Activated CD4-positive, CD25-positive, alpha-beta regulatory T cell treated with anti-CD3 and anti-CD28 coated beads, Interleukin-2, amount 50 U/mL, for 72 hours (primary cell): ENCODE measurements at places on chromosomes 2 and 18.
A peak's percentile ranks its signal among the peaks of the same experiment; 100 is the strongest.

GRCh38 chr2:123303731-123304130, 721.4 kb upstream of the CNTNAP5 start:
- DNase-seq, result no peak

GRCh38 chr2:40497251-40497859, 45.5 kb upstream of the SLC8A1 start:
- no peak for DNase-seq

DNA sequence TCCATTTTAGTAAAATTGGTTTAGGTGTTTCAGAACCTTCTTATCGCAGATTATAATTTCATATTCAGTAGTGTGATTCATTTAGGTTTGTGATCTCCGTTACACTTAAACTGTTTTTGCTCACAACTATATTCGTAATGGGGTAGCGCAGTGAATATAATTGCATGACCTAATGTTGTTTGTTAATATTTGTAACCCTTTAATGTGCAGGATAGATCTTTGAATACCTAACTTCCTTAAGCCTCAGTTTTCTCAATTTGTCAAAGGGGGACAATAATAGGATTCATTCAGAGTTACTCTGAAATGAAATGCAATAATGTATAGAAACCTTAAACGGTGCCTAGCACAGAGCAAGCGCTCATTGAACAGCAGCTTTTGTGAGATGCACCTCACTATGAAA, 558 bp upstream of the ZDBF2 start:
- DNase-seq, result no peak

GRCh38 chr2:1193801-1194200, 219.5 kb upstream of the TPO start:
- no peak for DNase-seq

DNA sequence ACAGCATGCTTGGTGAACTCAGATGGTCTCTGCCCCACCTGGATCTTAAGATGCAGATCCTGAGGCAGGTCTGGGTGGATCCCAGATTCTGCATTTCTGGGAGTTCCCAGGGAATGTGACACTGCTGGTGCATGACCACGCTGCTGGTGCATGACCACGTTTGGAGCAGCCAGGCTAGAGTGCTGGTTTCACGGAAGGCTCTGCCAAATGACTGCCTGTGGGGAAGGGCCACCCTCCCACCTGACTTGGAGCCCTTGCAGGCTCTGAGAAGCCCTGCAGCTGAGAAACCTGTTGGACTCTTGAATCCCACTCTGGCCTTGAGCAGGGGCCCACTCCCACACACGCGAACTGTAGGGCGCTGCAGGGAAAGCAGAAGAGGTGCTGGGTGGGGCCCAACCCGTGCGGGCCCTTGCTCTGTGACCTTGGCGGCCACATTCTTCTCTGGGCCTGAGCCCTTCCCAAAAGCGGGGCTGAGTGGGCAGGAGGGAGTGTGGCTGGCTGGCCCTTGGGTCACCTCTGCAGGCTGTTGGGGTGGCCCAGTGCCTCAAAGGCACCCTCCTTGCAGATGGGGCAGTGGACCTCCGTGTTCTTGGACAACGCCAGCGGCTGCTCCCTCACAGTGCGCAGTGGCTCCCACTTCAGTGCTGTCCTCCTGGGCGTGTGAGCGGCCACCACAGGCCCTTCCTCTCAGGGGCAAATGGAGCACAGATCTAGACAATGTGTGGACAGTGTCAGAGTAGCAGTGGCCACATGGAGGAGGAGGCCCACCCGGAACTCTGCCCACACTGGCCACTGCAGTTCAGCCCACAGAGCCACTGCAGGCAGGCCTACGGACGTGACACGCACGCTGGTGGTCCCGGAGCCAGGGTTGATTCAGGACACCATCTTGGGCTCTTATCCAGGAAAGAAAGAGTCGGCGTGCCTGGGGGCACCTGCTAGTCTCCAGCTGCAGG, 7.9 kb downstream of the ERFE start:
- DNase-seq, result no peak

DNA sequence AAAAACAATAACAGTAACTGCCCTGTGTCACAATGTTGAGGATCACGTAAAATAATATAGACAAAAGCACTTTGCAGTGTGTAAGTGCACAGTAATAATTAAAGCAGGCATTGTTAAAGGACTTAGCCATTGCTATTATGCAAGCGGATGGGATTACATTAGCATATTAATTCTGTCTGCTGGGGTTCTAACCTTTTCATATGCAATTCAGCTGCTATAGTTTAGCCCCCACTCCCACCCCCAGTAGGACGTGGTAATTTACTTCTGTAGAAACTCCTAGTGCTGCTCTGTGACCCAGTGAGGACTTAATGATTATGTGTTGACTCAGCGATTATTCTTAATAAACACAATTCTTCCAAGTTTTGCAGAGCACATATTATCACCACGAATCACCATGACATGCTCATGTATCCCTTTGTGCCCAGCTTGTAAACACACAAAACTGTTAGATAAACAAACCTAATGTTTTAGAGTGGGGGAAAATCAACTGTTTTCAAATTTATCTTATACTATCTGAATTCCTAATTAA, 5.1 kb upstream of the ADAM23 start:
- no peak for DNase-seq

GRCh38 chr18:27094621-27095020, 90.5 kb downstream of the CHST9 start:
- DNase-seq, result no peak

GRCh38 chr2:203707530-203707929, 1.1 kb downstream of the CD28 start:
- DNase-seq, result no peak

DNA sequence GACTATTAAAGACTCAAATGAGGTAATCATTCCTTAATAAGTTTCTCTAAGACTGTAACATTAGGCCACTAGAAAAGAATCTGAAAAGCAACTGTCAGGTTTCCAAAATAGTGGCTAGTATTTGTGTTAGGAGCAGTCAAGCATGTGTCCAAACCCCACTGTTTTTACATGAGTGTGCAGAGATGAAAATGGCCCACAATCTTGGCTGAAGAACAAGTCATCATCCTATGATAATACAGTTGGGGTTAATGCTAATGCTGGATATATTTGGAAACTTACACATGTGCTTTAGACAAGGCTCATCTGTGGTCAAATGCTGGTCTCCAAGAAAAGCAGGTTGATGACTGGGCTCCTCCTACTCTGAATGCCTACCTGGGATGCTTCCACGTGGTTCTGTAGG, 73.6 kb downstream of the MAIP1 start:
- DNase-seq, result no peak

DNA sequence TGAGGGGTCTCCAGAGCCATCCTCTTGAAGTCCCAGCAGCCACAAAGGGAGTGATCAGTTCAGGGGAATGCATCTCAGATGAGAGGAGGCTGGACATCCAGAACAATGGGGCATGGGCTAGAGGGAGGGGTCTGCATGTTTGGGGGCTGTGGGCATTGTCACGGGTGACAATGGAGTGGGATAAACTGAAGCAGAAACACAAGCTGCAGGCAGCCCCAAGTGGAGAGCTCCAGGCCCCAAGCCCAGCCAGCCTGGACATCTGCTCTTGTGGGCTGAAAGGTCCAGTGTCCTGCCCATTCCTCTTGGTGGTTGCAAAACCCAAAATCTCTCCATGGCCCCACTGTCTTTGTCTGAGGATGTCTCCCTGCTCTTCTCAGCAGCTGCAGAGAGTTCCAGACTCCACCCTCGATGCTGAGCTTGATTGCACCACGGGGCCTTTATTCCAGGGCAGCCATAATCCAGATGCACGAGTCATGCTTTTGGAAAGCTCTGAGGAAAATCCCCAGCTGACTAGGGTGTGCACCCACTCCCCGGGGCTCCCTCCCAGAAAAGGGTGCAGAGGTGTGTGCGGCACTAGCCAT, 149.4 kb downstream of the TNS1 start:
- no peak for DNase-seq

GRCh38 chr18:74766251-74766650, 168.6 kb downstream of the ZNF407 start:
- DNase-seq, result no peak

DNA sequence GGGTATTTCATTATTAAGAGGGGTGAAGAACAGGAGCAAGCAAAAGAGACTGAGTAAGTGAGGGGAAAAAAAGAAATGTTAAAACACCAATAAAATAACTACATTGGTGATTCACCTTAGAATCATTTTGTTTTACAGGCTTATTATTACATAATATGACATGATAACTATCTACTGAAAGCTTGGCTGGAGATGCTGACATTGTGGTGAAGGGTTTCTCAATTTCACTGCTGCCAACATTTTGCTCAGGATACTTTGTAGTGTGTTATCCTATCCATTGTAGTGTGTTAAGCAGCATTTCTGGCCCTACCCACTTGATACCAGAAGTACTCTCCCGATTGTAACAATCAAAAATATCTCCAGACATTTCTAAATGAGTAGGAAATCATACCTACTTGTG, 1564.6 kb upstream of the NXPH2 start:
- DNase-seq, result no peak

GRCh38 chr2:71548646-71549425, 95.5 kb downstream of the DYSF start:
- DNase-seq, result peak; percentile 72

- no peak for DNase-seq
Measured at GRCh38 chr2:59538398-59538911, 1015.0 kb downstream of the BCL11A start.

DNA sequence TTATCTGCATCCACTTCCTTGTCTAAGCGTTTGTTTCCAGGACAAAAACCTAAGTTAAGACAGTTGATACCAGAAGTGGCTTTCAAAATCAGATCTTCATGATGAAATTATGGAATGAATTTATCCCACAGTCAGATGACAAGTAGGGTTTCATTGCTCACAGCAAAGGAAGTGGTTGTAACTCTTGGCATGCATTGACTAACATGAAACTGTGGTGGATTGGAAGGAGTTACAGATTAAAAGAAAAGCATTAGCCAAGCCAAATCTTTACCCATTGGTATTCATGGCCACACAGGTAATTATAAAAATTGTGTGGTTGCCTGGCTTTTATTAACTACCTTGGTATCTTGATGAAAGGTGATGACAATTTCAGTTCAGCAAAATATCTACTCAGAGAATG, 438.0 kb upstream of the NXPH2 start:
- DNase-seq, result no peak

- DNase-seq, result no peak
Measured at GRCh38 chr2:77034445-77034844, 487.7 kb downstream of the LRRTM4 start.

DNA sequence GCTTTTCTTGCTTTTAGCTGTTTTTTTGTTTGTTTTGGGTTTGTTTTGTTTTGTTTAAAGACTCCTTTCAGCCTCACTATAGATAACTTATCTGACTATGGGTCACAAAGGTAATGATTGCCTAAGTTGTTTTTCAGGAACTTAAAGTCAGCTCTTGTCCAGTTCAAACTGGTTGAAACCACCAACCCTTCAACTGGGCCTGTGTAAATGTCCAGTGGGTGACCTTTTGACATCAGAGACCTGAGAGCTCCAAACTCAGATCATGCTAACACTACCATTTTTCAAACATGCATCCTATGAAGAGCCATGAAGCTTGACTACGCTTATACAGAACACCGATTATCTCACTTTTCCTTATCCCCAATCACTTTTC, 144.6 kb upstream of the RMP24 start:
- DNase-seq, result no peak

DNA sequence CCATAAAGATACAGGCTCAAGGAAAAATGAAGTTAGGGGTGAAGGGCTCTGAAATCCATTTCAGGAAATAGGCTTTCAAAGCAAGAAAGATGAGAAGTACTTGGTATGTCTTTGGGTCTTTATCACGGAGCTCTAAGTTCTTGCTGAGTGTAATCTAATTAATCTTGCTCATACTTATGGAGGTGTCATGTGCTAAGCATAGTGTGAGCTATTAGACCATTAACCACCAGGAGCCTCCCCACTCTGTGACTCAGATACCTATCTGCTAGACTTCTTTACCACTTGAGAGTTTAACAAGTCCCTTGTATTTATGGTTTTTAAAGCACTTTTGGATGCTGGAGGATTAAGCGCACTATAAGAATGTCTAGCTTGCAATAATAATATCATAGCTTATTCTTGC, 678.7 kb downstream of the EPHA4 start:
- no peak for DNase-seq

DNA sequence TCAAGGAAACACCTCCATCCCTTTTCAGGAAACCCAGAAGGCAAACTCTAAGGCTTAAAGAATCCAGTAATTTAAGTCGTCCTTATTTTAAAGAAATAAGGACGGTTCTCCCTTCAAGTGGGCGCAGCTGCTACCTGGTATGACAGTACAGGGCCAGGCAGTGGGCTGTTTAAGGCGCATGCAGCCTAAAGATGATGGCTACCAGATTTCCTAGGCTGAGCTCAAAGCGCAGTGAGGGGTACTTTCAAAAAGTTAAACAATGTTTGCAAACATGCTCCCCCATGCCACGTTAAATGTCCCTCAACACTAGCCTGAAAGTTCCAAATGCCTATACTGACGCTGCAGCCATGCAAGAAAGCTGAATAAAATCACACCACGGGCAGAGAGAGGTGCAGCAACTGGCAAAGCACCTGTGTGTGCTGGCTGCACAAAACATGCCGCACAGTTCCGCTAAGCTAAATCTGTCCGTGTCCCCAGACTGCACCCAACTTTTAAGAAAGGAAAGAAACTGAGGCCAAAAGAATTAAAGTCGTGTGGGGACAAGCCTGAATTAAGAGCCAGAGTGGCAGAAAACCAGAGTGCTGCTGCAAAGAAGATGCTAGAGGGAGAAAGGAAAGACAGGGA, 583 bp downstream of the HIBCH start:
- no peak for DNase-seq

DNA sequence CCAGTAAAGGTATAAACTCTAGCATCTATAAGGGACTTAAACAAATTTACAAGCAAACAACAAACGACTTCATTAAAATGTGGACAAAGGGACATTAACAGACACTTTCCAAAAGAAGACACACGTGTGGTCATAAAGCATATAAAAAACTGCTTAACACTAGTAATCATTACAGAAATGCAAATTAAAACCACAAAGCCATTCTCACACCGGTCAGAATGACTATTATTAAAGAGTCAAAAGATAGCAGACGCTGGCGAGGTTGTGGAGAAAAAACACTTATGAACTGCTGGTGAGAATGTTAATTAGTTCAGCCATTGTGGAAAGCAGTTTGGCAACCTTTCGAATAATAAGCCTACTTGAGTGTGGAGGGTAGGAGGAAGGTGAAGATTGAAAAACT, 217.1 kb upstream of the DLGAP1 start:
- DNase-seq, result no peak

GRCh38 chr2:7020939-7021470, 103.8 kb downstream of the RNF144A start:
- DNase-seq, result no peak

- DNase-seq, result no peak
Measured at GRCh38 chr18:2984703-2985261, 28.2 kb downstream of the LPIN2 start.

- no peak for DNase-seq
Measured at GRCh38 chr2:47344890-47345589, 57.9 kb upstream of the MSH2 start.

- no peak for DNase-seq
Measured at GRCh38 chr2:217714287-217714751, 288.5 kb downstream of the TNS1 start.

- no peak for DNase-seq
Measured at GRCh38 chr18:79871026-79871390, 73.3 kb downstream of the KCNG2 start.

GRCh38 chr2:101396316-101396717, 9.0 kb upstream of the CREG2 start:
- DNase-seq, result no peak

GRCh38 chr2:53036196-53036595, 731.4 kb upstream of the CHAC2 start:
- no peak for DNase-seq

GRCh38 chr2:145088756-145089155, 568.8 kb upstream of the ZEB2 start:
- DNase-seq, result no peak
